ENCODE measurements at places on chromosomes 7 and 10. TPM values are rescaled to one million over a fixed set of nuclear protein-coding genes. Genes with fewer than 3 reads are reported as not detected.

The MYO3A gene
- 7.0 TPM for polyA plus RNA-seq

GRCh38 chr10:4191894-4192293 is 406.9 kb upstream of the KLF6 start:
- DNase-seq = no peak

The CCDC136 gene
- 12.3 TPM for polyA plus RNA-seq

GRCh38 chr7:47952224-47952623 is 4.0 kb upstream of the PKD1L1 start:
- no peak for DNase-seq

The GLCCI1 gene
- 33.8 TPM for polyA plus RNA-seq

The STEAP4 gene
- 0.12 TPM for polyA plus RNA-seq

DNA sequence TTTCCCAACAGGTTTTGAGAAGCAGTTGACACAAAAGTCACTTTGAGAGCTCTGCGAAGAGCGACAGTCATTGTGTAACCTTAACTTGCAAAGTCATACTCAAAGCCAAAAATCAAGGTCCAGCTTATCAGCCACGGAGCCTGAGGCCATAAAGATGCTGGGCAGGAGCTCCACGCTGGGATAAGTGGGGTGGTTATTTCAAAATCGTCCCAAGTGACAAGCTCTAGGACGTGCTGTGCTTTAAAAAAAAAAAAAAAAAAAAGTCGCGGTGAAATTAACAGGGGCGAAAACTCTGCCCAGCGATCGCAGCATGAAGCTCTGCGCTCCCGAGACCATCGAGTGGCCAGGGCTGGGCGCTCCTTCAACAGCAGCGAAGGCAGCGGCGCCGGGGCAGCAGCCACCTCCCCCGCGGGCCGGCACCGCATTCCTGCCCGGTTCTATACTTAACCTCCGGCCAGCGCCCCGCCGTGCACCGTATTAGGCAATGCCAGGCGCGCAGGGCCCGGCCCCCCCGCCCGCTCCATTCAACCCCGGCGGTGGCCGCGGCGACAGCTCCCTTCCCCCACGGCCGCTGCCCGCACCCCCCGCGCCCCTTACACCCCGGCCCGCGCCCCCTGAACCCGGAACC is 657 bp downstream of the HACD1 start:
- peak; percentile 31 for DNase-seq
